Activated CD4-positive, CD25-positive, alpha-beta regulatory T cell treated with anti-CD3 and anti-CD28 coated beads, Interleukin-2, amount 50 U/mL, for 24 hours (primary cell): ENCODE measurements at places on chromosomes 3 and 15.
A peak's percentile ranks its signal among the peaks of the same experiment; 100 is the strongest.

- no peak for ATAC-seq
Observed at GRCh38 chr3:58184309-58184981, 26.3 kb downstream of the DNASE1L3 start.

- ATAC-seq: no peak
Observed at GRCh38 chr15:31102374-31103342, 1.1 kb upstream of the TRPM1 start.

- no peak for ATAC-seq
Observed at GRCh38 chr3:10180289-10180688, 15.6 kb downstream of the IRAK2 start.

DNA sequence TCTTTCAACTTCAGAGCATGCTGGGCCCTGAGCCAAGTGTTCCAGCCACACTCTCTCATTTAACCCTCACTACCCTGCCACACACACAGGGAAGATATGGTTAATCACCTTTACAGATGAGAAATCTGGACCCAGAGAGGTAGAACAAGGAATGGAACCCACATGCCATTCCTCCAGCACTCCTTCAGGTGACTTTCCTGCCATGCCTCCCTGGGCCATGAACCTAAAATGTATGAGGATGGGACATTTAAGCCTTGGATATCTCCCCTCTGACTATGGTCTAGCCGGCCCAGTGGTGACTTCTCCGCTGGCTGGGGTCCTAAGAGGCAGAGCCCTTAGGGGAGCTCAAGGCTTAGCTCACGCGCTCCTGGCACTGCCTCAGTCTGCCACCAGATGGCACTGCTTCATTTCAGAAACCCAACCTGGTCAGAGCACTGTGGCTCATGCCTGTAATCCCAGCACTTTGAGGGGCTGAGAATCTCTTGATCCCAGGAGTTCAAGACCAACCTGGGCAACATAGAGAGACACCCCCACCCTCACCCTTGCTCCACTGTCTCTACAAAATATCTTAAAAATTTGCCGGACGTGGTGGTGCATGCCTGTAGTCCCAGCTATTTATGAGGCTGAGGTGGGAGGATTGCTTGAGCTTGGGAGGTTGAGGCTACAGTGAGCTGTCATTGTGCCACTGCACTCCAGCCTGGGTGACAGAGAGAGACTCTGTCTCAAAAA, 2.2 kb upstream of the DCAF1 start:
- ATAC-seq: no peak

- no peak for ATAC-seq
Observed at GRCh38 chr3:95810462-95810861, 1003.9 kb upstream of the EPHA6 start.

DNA sequence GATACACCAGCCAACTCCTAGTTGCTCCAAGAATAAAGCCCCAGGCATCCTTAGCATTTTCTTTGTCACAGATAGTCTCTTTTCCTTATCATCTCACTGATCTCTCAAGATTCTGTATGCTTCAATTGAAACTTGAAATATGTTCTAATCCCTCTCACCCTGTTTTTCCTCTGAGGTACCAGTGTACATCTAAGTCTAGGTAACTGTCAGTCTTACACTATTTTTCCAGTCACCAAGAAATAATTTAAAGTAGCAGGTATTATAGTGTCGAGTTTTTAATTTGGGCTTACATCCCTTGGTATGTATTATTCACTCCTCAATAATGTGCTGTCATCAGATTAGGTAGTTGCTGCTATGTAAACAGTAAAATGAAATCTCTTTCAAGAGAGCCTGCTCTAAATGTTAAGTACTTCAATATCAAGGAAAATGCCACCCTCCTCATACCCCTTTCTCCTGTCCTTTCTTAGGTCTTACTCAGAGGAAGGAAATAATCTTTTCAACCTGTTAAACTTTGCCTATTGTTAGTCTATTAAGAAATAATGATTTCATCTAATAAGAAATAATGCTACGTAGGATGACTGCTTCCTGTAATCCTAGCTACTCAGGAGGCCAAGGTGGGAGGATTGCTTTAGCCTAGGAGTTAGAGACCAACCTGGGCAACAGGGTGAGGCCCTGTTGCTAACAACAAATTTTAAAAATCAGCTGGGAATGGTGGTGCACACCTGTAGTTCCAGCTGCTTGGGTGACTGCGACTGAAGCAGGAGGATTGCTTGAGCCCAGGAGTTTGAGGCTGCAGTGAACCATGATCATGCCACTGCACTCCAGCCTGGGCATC, 39.8 kb downstream of the TSC22D2 start:
- ATAC-seq: no peak

GRCh38 chr15:51760805-51761204, 9.4 kb downstream of the TMOD2 start:
- no peak for ATAC-seq

DNA sequence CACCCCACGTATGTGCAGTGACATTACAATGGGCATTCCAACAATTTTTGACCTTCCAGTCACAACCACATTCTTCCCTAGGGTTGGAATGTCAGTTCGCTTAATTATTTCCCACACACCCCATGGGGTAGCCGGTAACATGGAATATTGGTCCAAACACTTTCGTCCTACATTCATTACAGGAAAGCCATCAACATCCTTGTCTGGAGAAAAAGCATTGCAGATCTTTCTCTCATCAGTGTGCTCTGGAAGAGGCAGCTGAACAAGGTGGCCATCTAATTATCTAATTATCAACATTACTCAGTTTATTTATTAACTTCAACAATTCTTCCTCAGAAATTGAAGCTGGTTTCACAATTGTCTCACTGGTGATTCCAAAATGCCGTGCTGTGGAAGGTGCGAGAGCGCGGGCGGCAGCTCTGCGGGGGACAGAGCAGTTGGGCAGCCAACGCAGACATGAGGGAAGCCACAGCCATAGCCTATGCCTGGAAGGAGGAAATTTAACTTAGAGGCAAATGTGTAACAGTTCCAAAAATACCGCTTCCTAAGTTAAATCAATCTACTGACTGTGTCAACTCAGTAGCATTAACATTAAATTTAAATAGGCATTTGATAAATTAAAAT, 1158.9 kb upstream of the EPHA6 start:
- no peak for ATAC-seq

DNA sequence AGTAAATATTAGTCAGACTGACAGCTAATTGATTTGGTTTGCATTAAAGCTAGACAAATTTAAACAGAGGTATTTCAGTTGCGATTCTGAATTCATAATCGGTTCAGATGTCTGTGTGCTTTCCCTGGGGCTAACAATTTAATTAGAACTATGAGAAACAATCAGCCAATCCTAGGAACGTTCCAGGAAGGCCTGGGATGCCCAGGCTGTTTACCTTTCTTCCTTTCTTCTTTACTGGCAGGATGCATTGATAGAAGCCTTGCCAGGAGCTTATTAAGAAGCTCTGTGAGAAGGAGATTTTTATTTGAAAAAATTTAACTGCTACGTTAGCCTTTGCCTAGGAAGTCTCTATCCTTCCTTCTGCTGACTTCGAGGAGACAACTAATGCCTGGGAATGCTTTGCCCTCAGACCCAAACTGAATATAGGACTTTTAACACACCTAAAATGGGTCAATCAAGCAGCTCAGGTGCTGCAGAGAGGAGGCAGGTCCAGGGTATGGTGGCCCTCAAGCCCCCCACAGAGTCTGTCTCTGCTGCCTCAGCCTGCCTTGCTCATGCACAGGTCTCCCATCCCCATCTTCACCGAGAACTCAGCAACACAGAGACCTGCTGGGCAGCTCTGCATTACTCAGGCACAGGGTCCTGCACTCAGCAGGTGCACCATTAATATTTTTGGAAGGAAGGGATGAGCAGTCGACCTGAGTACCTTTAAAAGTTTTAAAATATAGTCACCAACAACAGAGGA, 48.5 kb downstream of the PCSK6 start:
- ATAC-seq: no peak

DNA sequence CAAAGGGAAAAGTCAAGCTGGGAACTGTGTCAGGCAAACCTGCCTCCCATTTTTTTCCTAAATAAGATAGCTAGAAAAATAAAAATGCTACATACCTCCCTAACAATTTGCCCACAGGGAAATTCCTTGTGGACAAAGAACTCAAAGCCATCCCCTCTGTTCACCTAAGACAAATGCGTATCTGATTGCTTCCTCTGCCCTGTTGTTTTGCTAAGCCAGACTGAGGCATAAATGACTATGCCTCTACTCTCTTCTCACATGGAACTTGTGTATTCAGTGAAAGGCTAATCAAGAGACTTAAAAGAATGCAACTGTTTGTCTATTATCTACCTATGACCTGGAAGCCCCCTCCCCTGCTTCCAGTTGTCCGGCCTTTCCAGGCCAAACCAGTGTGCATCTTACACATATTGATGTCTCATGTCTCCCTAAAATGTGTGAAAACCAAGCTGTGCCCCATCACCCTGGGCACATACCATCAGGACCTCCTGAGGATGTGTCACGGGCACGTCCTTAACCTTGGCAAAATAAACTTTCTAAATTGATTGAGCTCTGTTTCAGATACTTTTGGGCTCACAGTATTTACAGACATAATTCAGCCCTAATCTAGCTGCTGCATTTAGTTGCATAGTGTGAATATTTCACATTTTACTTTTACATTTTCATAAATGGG, 15.8 kb downstream of the CHD2 start:
- no peak for ATAC-seq

DNA sequence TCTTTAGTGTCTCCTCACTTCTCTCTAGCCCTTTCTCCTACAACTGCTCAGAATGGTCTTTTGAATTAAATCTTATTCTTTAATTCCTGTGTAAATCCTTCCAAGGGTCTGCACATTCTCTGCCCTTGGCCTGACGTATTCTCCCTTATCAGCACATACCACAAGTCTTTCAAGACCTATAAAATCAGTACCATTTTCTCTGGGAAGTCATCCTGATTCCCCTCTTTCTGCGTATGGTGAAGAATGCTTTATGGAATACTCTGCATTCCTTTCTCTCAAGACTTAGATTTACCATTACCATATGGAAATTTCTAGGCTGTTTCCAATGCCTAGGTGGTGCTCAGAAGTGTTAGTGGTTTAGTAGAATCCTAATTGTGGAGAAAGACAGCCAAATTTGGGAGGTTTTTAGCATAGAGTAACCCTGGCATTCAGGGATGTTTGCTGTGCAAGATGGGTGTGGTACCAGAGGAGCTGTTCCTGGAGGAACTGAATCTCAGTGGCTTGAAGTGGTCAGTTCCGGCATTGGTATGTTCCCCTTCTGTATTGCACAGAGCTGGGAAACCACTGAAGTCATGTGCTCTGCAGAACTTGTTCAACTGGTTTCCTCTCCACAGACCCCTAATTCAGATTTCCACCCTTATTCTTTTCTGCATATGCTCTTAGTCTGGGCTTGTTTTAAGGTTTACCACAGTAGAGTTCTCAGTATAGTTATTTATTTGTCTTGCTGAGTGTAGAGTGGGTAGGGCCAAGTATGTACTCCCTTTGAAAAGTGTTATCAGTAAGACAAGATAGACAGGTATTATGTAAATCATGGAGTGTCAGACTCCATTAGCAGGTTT, 24.5 kb downstream of the IQGAP1 start:
- ATAC-seq: peak; percentile 15

- no peak for ATAC-seq
Observed at GRCh38 chr15:40958146-40958545, 4.9 kb downstream of the CHAC1 start.

GRCh38 chr3:174951034-174951433, 91.9 kb downstream of the NAALADL2 start:
- no peak for ATAC-seq

DNA sequence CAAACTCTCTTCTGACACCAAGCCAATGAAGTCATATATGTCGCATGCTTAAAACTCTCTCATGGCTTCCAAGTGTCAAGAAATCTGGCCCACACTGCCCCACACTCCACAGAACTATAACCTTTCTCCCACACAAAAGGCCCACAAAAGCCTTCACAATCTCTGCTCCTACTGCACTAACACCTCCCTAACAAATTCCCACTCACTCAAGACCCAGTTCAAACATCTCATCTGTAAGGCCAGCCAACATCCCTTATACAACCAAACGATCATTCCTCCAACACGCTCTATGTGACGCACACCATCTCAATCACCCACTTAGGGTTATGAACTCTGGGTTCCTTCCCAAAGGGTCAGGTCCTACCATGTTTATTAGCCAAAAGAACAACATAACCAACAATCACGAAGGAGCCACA, 13.5 kb downstream of the TBC1D2B start:
- no peak for ATAC-seq

DNA sequence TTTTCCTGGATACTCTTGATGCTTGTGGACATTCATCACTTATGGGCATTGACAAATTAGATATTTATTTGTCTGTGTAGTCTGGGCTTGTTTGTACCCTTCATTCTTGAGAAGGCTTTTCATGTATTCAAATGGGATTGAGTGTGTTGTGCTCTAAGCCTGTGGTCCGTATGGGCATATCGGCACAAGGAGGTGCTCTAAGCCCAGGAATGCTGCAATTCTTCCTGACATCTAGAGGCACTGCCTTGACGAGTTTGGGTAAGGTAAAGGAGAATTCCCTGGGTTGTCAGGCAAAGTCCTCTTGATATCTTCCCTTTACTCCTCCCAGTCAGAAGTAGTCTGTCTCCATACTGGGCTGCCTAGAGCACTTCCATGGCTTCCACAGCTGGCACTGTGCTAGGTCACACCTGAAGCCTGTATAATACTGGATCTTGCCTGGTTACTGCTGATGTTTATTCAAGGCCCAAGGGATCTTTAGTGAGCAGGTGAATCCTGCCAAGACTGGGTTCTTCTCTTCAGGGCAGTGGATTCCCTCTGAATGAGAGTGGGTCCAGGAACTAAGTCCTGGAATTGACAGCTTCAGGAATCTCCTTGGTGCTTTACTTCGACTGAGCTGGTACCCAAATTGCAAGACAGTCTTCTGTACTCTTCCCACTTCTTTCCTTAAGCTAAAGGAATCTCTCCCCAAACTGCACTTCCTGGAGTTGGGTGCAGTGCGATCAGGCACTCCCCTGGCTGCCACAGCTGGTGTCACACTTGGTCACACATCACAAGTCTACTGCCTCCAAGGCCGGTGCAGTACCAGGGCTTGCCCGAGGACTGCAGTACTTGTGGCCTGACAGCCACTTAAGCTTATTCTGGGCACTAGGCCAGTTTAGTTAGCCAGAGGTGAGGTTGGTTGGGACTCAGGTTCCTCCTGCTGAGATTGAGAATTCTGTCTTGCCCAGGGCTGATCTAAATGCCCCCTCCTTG, 46.0 kb downstream of the GALK2 start:
- ATAC-seq: no peak

- no peak for ATAC-seq
Observed at GRCh38 chr3:14170531-14171159, 7.8 kb downstream of the XPC start.

GRCh38 chr3:13705702-13706280, 156.9 kb downstream of the FBLN2 start:
- no peak for ATAC-seq

DNA sequence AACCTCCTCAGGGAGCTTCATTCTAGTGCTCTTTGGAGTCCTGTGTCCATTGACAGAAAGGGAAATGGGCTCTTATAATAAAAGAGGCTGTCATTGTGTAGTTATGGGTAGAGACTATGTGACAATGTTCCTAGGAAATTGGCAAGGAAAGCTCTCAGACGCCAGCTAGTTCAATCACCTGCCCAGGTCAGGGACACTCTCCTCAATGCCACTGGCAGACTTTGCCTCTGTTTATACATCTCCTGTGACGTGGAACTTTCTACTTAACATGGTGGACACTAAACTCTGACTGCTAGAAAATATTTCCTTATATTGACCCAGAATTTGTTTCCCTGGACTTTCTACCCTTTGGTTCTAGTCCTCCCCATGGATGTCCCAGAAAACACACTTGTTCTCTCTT, 2.8 kb downstream of the EFCAB12 start:
- no peak for ATAC-seq
